ENCODE measurements at places on chromosomes 12 and 14. TPM values are rescaled to one million over a fixed set of nuclear protein-coding genes. Genes with fewer than 3 reads are reported as not detected.

GRCh38 chr12:119783787-119784186 lies 93.3 kb downstream of the CIT start:
- H3K27ac ChIP-seq: no peak overlapping the region
- no peak for DNase-seq
- no peaks in the 10 kb centered on the region for H3K4me1 ChIP-seq
- no peak overlapping the region for H3K4me3 ChIP-seq
- peaks cover 18% of the 10 kb centered on the region for H3K36me3 ChIP-seq

DNA sequence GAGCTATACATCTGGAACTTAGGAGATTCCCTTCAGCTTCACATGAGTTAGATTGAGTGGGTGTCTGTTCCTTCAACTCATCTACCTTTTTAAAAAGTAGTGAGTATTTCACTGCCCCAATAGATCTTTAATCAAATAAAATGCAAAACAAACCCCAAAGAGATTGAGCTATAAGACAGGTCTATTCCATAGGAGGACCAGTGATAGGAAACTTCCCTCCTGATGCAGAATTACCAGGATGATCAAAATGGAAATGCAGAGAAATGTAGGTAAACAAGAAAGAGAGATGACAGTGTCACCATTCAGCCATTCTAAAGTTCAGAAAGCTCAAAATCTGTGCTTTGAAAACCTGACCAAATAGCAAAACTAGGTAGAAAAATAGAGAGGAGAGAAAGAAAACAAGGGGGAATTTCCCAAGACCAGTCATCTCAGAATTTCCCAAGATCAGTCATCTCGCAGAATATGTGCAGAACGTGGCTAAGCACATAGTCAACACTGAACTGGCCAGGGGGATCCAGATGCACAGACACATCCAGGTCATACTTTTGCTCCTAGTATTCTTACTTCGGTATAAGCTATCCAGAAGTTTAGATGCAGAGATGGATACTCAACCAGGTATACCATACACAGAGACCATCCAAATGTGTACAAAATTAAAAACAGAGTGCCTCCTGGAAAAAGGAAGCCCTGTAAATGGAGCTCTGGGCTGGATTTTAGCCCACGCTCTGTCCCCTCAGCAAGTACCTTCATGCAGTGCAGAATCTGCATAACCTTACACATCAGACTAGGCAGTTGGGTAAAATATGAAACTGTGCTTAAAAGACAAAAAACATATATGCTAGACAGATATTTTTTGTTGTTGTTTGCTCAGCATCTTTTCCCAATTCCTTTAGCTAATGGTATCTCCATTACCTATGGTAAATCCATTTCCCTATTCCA lies 27.4 kb downstream of the SLC41A2 start:
- H3K27ac ChIP-seq: no peak overlapping the region
- DNase-seq: no peak
- H3K4me1 ChIP-seq: no peaks in the 10 kb centered on the region
- no peaks in the 10 kb centered on the region for H3K36me3 ChIP-seq
- H3K4me3 ChIP-seq: no peak overlapping the region

DNA sequence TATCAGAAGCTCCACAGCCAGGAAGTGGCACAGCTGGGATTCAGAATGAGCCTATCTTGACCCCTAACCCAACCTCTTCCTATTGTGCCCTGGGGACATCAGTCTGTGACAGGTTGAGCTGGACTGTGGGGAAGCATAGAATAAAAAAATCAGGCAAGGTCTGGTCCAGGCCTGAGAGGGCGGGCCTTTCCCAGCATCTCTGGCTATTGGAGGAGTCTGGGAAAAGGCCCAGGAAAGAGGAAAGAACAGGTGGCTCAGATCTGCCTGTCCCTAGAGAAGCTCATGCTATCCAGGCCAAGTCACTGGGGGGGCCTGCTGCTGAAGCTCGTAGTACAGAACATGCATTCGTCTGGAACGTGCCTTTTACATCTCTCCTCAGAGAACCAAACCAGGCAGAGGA lies 100.5 kb downstream of the PPM1H start:
- DNase-seq: no peak
- no peak overlapping the region for H3K4me3 ChIP-seq
- no peaks in the 10 kb centered on the region for H3K36me3 ChIP-seq
- H3K27ac ChIP-seq: no peak overlapping the region
- no peaks in the 10 kb centered on the region for H3K27me3 ChIP-seq

DNA sequence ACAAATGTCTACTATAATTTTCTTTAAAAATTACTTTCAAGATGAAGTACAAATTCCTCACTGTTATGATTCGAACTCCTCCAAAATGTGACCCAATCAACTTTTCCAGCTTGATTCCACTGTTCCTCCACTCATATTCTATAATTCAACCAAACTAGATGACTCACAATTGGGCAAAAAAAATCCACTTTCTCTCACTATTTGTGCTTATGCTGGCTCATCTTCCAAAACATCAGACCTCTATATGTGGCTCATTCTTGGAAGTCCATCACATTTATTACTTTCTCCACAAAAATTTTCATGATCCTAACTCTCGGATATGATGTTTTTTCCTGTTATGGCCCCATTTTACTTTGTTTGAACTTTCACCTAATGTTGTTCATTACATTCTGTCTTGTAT lies 26.9 kb upstream of the RXYLT1 start:
- H3K4me1 ChIP-seq: no peaks in the 10 kb centered on the region
- DNase-seq: no peak
- no peaks in the 10 kb centered on the region for H3K27me3 ChIP-seq
- H3K27ac ChIP-seq: no peak overlapping the region

GRCh38 chr12:12513416-12514006 lies 49.2 kb downstream of the DUSP16 start:
- no peak for DNase-seq
- peaks cover 1% of the 10 kb centered on the region for H3K4me1 ChIP-seq
- H3K27me3 ChIP-seq: no peaks in the 10 kb centered on the region
- no peak overlapping the region for H3K4me3 ChIP-seq

DNA sequence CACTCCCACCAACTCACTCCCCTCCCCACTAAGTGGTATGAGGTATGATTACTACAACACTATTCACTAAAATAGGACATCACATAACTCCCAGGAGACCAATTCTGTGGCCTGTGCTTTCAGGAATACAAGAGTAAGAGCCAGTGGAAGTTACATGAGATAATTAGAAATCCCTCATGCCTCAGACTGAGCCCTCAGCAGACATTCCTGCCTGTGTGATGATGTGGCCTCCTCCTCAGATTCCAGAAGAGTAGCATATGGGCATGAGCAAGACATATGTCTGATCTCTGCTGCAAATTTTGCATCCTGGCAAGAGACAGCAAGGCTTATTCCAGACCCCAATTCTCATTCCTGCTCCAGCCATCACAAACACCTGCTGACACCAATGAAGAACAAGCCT lies 46.0 kb upstream of the BMP4 start:
- no peak overlapping the region for H3K27ac ChIP-seq
- H3K27me3 ChIP-seq: no peaks in the 10 kb centered on the region
- DNase-seq: no peak
- H3K4me3 ChIP-seq: no peak overlapping the region

DNA sequence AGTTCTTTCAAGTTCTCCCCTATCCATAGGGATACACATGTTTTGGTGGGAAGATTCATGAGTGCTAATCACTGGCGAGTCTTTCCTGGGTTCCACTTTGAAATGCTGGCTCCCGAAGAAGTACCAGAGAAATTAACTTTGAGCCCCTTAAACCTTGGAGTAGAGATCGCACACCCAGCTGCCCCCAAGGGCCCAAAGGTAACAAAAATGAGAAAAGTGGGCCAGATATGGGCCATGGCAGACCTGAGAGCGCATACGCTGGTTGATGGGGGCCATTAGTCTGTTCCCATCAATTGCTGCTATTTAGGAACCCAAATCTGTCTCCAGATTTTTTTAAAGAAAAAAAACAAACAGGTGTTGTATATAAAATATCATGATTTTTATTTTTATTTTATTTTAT lies 2.1 kb downstream of the GSTZ1 start:
- H3K4me3 ChIP-seq: no peak overlapping the region
- H3K27ac ChIP-seq: no peak overlapping the region
- H3K4me1 ChIP-seq: no peaks in the 10 kb centered on the region
- no peaks in the 10 kb centered on the region for H3K27me3 ChIP-seq
- H3K36me3 ChIP-seq: no peaks in the 10 kb centered on the region
- no peak for DNase-seq

DNA sequence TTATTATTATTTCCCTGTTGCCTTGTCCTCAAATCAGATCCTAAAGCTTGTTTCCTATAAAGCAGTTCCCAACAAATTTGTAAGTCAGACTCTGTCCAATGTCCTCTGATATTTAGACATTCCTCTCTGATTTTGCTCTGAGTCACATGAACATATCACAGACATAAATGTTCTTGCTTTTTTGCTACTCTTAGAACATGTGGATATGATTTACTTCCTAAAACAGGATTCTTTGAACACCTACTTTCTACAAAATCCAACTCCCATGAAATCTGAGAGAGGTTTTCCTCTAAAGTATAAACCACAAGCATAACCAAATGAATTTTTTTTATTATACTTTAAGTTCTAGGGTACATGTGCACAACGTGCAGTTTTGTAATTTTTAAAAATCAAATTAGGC lies 181.3 kb upstream of the SLC38A2 start:
- no peak overlapping the region for H3K4me3 ChIP-seq
- no peaks in the 10 kb centered on the region for H3K4me1 ChIP-seq
- H3K36me3 ChIP-seq: no peaks in the 10 kb centered on the region
- no peaks in the 10 kb centered on the region for H3K27me3 ChIP-seq

- no peak overlapping the region for H3K4me3 ChIP-seq
- DNase-seq: peak; percentile 71
- H3K4me1 ChIP-seq: peaks cover 72% of the 10 kb centered on the region
- H3K36me3 ChIP-seq: no peaks in the 10 kb centered on the region
- H3K27ac ChIP-seq: peak overlapping the region; percentile 45
- H3K27me3 ChIP-seq: no peaks in the 10 kb centered on the region
These were observed 28.0 kb downstream of the NCOR2 start for GRCh38 chr12:124539084-124540041.

DNA sequence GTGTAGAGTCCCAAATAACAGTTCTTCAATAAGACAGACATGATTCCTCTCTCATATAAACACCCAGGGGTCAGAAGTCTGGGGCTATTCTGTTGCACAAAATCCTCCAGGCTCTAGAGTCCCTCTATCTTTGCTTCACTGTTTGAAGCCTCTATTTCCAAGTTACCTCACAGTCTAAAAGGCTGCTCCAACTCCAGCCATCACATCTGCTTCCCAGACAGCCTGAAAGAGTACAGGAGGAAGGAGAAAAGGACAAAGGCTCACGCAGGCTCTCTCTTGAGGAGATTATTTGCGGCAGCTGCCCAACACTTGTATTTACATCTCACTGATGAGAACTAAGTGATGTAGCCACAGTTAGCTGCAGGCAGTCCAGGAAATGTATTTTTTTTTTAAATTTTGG lies 6.4 kb downstream of the PAPLN start:
- H3K27me3 ChIP-seq: peaks cover 59% of the 10 kb centered on the region
- DNase-seq: no peak
- no peak overlapping the region for H3K4me3 ChIP-seq

- H3K36me3 ChIP-seq: no peaks in the 10 kb centered on the region
- H3K4me1 ChIP-seq: no peaks in the 10 kb centered on the region
- peaks cover 54% of the 10 kb centered on the region for H3K27me3 ChIP-seq
These were observed 6.1 kb downstream of the KRT76 start for GRCh38 chr12:52771088-52771487.

DNA sequence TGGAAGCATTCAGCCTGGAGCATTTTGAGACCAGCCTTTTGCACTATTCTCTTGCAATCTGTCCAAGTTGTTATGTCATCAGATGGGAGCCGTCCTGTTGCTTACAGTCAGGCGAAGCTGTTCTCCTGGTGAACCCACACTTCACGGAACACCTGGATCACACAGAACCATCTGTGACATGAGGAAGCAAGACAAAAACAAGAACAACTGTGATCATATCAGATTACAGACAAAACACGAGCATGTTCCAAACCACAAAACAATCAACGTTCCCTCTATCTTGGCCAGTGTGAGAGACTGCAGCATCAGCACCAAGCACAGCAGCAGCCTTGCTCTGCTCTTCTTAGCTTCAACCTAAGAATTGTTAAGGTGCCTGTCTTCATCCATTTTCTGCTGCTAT lies 180.5 kb upstream of the SFSWAP start:
- H3K4me1 ChIP-seq: no peaks in the 10 kb centered on the region
- H3K27ac ChIP-seq: no peak overlapping the region
- no peak for DNase-seq

DNA sequence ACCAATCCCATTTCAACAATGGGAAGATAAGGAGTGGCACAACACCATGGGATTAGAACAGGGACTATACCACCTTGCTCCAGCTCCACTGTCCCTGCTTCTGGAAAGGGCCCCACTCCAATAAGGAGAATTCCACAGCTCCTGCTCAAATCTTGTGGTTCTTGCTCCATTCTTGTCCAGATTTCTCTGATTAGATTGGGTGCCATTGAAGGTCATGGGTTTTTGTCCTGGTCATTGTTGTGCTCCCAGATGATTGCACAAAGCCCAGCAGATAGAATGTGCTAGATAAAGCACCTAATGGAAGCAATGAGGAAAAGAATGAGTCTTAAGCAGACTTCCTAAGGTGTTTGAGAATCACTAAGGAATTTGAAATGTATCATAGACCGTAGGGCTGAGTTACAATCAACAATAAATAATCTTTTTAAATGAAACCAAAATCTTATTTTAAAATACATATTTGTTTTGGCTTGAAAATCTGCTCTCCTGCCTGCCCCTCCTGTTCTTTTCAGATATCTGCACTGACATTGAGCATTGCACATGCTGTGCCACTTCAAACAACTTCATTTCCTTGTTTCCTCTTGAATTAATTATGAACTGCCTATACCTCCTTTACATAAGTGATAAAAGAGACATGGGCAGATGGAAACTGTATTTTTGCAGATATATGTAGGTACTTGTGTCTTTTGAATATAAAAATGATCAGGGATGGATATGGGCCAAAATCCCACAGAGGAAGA lies 115.9 kb downstream of the FGD4 start:
- peak overlapping the region; percentile 27 for H3K27ac ChIP-seq
- peaks cover 7% of the 10 kb centered on the region for H3K4me1 ChIP-seq
- no peak for DNase-seq
- no peaks in the 10 kb centered on the region for H3K36me3 ChIP-seq
- H3K4me3 ChIP-seq: no peak overlapping the region

The SLC25A21 gene
- total RNA-seq: 1.0 TPM

The GMPR2 gene
- 63.6 TPM for total RNA-seq

The OTX2 gene
- total RNA-seq: not detected

The LETMD1 gene
- total RNA-seq: 61.0 TPM

The SERPINA9 gene
- not detected for total RNA-seq

The GLT1D1 gene
- total RNA-seq: 1.0 TPM

The IFNG gene
- total RNA-seq: not detected

Measured in left lung (tissue), 14 donors.